ENCODE measurements at places on chromosomes 7 and 10.

DNA sequence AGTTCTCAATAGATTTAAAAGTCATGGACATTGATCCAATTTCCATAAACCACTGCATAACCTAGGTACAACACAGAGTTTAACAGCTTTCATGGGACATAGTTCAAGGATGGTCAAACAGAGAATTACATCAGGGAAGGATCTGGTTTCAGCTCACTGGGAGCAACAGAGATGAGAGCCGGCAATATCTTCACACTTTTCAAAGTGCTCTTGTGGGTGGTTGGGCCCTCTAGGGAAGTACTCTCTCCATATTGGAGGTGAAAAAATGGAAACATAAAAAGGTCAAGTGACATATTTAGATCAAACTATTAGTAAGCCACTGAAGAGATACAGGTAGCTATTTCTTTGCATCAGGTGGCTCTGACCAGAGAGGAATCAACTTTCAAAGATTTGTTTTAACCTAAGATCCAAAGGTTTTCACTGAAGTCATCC lies 61.8 kb upstream of the LRRN3 start:
- no peak for DNase-seq

GRCh38 chr7:138204982-138205298 lies 128.7 kb downstream of the AKR1D1 start:
- no peak for DNase-seq

- no peak for DNase-seq
Observed at GRCh38 chr10:101848408-101848807, 4.8 kb upstream of the KCNIP2 start.

- DNase-seq: no peak
Observed at GRCh38 chr10:6247041-6247712, 44.4 kb downstream of the PFKFB3 start.

DNA sequence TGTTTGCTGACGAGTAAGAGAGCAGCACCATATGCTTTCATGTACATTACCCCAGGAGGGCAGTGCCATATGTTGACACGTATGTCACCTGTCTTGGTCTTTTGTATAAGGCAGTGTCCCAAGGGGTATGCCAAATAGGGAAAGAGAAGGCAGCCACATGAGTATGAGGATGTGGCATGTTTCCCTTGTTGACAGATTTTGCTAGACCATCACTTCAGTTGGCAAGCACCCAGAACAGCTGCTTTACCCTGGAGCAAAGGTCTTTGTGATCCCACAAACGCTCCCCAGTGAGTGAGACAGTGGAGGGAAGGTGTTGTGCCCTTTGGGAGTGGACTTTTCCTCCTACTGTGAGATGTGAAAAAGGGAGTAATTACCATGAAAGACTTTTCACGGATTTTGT lies 350.1 kb downstream of the ETV1 start:
- DNase-seq: no peak

DNA sequence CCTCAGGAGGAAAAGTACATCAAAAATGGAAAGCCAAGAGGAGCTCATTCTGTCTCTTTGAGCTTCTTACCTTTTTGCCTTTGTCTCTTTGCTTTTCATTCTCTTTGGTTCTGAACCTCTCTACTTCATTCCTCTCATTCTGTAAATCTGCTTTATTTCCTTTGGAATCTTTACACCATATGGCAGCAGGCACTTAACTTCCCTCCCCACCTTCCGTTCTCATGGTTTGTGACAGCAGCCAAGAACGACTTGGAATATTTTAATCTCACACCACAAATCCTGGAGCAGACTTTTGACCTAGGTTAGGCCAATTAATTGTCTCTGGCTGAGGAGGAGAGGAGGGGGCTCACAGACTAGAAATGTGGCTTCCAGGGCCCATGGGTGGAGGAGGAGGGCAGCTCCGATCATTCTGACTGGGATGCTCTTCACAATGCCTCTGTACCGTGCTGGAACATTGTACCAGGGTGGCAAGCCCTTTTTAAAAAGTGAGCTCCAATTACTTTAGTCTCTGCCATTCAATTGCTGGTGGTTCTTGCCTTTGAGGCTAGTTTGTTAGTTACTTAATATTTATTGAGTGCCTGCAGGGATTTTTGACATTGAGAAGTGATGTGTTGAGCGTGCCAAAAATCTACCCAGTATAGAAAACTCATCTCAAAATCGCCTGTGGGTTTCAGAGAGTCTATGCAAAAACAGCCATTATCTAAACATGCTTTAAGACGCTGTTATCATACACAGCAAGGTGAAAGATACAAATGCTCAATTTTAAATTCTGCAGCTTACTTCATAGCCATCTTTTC lies 386.6 kb downstream of the DPP6 start:
- DNase-seq: no peak

GRCh38 chr10:42475168-42476098 lies 162.9 kb downstream of the ZNF33B start:
- peak; percentile 40 for DNase-seq

DNA sequence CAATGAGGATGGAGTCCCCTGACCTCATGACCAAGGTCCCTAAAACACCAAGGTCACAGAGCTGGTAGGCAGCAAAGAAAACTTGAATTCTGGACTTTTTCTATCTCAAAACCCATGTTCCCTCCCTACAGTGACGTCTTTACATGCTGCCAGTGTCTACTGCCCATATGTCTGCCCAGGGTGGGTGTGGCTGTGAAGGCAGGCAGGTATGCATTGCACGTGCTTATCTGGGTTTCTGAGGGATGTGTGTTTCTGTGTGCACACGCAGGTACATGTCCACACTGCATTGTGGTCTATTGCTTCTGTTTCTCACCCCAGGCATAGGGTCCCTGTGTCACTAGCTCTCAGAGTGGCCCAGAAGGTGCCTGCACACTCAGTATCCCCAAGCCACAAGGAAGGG lies 13.5 kb downstream of the ATP6V1F start:
- DNase-seq: no peak

DNA sequence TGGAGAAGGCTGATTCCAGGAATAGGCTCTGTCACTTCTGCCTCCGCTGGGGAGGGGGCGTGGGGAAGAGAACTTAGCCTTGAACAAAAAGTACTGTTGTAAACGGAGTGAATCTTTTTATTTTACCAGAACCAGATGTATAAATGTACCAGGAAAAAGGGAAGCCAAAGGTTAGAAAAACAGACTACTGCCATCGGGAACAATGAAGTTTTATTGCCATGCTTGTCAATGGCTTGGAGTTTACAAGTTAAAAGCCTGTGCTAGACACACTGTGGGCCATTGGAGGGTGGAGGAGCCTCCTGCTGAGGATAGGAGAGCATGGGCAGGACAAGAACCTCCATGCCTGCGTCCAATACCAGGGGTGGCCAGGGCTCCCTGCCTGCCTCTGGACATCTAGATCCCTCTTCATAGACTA lies 161.7 kb upstream of the LYZL2 start:
- DNase-seq: no peak

DNA sequence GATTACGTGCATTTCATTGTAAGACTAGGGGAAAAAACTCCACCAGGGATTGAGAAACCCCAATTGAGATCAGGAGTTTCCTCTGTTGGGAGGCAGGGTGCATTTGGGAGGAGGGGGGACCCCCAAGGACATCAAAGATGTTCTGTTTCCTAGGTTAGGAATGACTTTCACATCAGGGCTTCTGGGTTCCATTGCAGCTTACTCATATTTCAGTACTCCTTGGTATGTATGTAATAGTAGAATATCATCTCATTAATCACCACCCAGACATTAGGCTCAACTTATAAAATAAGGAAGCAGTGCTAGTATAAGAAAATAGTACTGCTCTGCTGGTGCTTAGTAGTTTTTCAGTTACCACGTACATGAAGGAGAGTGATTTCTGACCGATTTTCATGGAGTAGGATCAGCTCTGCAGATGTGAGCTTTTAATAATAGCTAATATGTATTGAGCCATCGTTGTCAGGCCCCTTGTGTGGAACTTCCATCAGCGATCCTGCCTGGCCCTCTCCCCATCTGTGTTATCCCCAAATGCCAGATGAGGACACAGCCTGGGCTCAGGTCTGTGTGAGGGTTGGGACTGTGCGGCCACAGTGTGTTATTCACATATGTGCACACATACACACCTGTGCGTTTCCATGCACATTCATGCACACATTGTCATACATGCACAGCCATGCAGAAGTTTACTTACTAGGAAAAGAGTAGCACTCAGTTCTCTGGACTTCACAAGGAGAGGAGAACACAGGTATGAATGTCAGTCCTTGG lies 23.5 kb downstream of the UPP1 start:
- no peak for DNase-seq

- DNase-seq: peak; percentile 48
Observed at GRCh38 chr10:76086761-76087639, 655.6 kb downstream of the LRMDA start.

- no peak for DNase-seq
Observed at GRCh38 chr7:107850643-107851042, 40.3 kb upstream of the DLD start.

DNA sequence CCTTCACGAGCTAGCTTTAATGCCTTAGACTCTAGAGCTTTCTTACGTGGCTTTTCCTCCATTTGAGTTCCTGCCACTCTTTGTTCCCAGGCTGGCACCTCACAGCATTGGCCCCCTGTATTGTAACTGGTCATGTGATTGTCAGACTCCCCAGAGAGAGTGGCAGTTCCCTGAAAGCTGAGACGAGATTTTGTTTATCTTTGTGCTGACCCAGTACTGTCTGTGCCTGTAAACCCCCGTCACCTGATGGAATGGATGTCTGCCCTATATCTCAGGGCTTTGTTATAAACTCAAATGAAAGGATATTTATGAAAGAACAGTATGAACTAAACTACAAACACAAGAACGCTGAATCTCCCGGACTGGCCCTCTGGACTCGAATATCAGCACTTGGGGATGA lies 13.0 kb downstream of the NOBOX start:
- DNase-seq: no peak

DNA sequence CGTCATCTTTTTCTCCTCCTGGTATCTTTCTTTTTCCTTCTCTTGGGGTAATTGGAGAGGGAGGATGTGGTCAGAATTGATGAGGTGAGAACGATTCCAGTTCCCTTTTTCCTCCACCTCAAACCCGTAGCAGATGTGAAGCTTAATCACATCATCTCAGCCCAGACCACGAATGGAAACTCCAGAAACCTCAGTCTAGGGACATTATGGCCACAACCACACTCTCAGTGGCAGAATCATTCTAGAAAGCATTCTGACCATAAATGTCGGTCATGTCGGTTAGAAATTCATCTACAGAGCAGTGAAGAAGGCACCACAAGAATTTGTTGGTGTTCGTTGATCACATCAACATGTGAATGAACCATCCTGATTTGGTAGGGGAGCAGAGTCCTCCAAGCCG lies 78.7 kb downstream of the GATA3 start:
- no peak for DNase-seq

DNA sequence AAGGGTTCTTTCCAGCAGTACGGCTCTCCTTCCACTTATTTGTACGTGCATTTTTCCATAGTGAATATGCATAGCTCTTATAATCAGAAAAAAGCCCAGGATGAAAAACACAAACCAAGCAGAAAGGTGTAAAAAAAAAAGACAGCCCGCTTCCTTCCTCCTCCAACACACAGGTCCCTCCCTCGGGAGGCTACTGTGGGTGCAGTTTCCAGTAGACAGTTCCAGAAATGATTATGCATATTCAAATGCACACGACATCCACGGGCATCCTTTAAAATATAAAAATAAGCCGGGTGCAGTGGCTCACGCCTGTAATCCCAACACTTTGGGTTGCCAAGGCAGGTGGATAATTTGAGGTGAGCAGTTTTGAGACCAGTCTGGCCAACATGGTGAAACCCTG lies 59.9 kb downstream of the TNRC18 start:
- DNase-seq: no peak

DNA sequence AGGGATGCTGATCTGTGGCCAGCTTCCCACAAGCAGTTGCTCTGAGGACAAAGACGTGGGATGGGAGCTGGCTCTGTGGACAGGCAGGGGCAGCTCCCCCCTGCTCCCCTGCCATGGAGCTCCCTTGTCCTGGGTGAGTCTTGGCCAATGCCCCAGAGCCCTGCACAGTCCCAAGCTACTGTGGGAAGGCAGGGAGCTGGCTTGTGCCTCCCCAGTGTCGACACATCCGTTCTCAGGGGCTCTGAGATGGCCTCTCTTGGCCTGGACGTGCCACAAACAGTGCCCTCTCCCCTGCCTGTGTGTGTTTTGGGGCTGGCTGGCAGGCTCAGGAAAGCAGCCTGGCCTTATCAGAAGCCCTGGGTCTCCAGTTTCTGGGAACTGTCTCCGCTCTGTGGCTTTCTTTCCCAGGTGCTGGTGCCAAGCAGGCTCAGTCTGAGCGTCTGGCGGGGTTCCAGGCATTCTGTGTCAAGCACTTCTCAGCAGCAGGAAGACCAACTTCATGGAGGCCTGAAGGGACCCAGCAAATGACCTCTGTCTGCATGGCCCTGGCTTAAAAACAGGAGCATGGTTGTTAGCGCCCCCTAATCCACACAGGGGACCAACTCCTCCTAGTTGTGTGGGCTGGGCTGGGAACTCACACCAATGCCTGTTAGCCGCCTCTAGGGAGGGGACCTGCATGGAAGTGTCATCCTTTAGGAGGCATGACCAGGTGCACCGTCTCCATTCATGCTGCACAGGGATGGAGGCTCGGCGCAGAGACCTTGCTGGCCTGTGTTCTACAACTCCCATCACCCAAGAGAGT lies 375.2 kb downstream of the RPS24 start:
- no peak for DNase-seq

DNA sequence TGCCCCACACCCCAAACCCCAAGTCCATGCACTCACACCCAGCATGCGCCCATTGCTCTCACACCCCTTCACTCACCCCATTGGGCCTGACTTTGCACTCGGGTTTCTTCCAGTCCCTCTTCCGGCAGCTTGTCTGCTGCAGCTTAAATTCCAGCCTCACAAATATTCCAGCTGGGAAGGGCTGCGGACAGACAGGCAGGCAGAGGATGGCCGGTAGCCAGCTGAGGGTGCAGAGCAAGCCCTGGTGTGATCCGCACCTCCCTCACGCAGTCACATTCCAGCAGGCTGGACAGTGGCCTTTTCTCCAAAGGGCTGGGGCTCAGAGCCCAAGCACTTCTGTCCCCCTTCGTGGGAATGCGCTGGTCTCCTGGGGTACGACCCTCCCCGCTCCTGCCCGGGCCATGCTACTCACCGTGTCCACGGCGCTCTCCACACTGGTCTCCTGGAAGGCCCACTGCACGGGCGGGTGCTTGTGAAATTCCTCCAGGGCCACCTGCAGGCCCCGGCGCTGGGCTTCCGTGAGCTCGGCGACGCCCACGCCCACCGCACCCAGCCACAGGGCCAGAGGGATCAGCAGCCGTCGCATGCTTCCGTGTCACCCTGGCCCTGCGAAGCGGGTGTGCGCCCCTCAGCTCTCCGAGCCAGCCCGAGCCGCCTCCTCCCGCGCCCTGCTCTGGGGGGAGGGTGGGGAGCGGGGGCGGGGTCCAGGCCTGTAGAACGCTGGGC lies 1.2 kb downstream of the RARRES2 start:
- no peak for DNase-seq

- no peak for DNase-seq
Observed at GRCh38 chr7:150388709-150389531, 9.8 kb downstream of the ZNF775 start.

DNA sequence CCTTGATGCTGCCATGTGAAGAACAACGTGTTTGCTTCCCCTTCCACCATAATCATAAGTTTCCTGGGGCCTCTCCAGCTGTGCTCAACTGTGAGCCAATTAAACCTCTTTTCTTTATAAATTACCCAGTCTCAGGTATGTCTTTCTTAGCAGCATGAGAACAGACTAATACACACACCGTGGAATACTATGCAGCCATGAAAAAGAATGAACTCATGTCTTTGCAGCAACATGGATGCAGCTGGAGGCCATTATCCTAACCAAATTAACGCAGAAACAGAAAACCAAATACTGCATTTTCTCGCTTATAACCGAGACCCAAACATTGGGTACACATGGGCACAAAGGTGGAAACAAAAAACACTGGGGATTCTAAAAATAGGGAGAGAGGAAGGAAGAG lies 286.7 kb upstream of the MINDY3 start:
- no peak for DNase-seq
